ENCODE measurements at places on chromosomes 7 and 10.

GRCh38 chr7:135509589-135509838, 388 bp downstream of the CNOT4 start:
- no peak for DNase-seq

DNA sequence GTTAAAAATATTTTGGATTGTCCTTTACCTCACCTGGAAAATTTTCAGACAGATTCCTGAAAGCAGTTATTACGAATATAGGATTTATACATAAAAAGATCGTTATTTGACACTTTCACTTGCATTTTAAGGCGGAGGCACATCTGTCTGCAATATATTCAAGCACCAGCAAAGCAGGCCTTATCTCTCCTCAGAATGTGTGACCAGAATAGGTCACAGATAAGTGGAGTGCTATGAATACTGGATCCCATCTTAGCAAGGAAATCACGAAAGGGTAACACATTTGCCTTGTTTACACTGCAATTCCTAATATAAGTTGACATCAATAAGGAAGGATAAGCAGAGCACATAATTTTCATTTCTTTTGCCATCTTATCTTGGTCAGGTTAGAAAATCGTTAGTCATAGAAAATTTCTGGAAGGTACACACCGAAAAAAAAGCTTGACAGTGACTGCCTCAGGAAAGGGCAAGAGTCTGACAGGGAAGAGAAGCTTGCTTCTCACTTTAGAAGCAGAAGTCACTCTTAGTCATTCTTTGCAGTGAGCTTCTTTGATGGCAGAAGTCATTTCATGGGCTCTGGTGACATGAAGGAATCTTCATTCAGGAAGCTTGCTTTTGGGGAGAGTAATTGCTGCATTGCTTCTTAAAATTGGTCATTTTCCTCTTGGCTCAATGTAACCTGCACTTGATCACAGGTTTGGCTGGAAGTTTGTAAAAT, 98.1 kb upstream of the STK17A start:
- no peak for DNase-seq

GRCh38 chr7:82444220-82444909, 788 bp upstream of the CACNA2D1 start:
- DNase-seq: no peak

DNA sequence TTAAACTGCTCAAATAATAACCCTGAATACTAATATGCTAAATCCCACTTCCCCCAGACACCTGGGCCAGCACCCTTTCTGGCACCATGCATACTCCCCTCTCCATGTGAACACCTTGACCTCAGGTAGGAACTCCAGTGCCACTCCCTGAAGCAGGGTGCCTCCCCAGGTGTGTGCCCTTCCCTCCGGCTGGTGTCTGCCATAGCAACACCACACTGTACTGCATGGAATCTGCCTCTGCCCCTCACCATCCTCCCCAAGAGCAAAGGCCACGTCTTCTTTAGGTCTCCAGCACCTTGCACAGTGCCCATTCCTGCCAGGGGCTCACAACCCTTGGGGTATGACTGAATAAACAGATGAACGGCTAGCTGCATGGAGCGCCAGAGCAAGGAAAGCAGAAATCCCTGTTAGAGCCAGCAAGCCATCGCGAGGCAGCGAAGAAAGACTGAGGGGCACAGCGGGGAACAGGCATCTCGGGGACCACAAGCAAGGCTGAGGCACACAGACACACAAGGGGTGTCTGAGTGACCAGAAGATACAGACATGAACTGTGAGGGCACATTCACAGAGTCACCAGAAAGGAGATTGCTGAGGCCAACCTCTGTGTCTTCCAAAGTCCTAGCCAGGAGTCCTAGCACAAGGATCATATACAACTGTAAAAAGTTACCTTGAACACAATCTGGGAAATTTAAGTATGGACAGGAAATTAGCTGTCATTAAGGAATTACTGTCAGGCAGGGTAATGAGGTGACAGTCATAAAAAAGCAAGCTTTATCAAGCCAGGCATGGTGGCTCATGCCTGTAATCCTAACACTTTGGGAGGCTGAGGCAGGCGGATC, 25.7 kb downstream of the COBL start:
- DNase-seq: no peak

DNA sequence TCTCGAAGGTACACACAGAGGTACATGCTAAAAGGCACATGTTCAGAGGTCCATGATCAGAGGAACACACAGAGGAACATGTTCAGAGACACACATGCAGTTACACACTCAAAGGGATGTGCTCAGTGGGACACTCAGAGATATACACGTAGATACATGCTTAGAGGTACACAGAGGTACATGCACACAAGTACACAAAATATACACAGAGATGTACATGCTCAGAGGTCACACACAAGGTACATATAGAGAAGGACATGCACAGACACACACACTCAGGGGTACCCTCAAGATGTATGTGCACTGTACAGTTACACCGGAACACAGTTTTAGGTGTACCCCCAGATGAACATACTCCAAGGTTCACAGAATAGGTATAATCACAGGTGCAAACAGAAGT, 18.8 kb downstream of the NPC1L1 start:
- no peak for DNase-seq

DNA sequence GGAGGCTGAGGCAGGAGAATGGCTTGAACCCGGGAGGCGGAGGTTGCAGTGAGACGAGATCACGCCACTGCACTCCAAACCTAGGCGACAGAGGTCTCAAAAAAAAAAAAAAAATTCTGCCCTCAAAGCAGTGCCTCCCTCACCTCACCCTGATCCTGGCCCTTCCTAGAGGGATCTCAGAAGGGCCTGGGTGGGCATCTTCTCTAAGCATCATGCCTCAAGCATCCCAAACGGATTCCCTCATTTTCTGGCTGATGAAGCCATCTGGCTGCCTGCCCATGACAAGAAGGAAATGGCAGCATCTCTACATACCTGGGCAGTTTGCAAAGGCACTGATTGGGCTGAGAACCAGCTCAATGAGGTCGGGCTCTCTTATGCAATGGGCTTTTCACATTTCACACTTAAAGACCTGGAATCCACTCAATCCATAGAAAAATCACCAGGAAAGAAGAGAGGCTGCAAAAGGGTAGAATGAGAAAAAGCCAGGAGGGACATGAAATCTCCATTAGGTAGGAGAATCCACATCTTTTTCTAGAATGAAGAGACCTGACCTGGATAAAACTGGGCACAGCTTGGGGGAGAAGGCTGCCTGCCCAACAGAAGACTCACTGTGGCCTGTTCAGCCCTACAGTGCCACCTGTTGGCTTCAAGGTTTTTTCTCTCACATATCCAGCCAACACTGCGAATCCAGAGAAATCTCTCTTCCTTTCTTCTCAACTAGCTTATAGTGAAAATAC, 48.1 kb downstream of the PDLIM1 start:
- no peak for DNase-seq

DNA sequence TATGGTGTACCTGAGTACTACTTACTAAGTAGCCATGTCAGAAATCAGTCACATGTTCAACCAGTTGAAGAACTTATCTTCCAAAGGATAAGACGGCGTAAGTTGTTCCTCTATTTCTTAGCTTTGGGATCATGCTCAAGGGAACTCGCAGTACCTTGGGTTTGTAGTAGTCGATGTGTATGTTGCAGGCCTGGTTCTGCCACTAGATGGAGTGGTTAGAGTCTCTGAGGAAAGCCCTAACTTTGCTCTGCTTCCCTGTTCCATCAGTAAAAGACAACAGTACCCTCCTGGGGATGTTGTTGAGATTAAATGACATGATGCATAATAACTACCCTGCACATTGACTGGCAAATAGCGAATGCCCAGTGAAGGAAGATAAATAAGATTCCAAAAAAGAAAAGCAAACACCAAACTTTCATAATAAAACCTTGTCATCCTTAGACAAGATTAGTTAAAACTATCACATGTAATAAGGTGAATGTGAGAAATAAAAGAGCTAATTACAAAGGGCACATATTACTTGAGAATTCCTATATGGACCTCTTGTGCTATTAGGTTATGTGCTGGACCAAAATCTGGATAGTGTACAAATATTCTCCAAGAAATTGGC, 165.9 kb downstream of the ABCA13 start:
- DNase-seq: no peak

GRCh38 chr10:32937911-32938424, 20.1 kb downstream of the ITGB1 start:
- no peak for DNase-seq

- no peak for DNase-seq
Observed at GRCh38 chr10:77641788-77642397, 4.3 kb upstream of the KCNMA1 start.

- peak; percentile 38 for DNase-seq
Observed at GRCh38 chr7:132773527-132773956, 197.3 kb upstream of the PLXNA4 start.

GRCh38 chr7:128063088-128063487, 31.9 kb upstream of the LRRC4 start:
- DNase-seq: no peak

- no peak for DNase-seq
Observed at GRCh38 chr7:3065724-3066143, 22.1 kb upstream of the CARD11 start.

DNA sequence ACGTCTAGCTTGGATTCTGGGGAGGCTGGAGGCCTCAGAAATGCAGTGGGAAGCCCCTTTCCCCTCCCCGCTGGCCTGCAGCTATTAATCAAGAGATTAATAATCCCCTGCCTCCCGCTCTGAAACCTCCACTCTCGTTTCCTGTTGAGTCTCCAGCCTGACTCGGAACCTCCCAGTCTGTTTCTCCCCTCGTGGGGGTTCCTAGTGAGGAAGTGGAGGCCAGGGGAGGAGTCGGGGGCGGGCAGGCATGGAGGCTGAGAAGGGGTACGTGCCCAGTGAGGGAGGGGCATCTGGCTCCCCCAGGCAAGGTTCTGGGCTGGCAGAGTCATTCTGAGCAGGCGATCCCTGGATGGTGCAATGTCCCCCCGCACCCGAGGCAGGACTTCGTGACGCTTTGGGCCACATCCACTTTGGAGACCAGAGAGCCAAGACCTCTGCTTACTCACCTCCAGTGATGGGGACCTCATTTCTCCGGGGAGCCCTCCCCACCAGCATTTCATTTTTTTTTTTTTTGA, 73.6 kb downstream of the COL26A1 start:
- no peak for DNase-seq
